ENCODE measurements at places on chromosomes 5 and 9.

DNA sequence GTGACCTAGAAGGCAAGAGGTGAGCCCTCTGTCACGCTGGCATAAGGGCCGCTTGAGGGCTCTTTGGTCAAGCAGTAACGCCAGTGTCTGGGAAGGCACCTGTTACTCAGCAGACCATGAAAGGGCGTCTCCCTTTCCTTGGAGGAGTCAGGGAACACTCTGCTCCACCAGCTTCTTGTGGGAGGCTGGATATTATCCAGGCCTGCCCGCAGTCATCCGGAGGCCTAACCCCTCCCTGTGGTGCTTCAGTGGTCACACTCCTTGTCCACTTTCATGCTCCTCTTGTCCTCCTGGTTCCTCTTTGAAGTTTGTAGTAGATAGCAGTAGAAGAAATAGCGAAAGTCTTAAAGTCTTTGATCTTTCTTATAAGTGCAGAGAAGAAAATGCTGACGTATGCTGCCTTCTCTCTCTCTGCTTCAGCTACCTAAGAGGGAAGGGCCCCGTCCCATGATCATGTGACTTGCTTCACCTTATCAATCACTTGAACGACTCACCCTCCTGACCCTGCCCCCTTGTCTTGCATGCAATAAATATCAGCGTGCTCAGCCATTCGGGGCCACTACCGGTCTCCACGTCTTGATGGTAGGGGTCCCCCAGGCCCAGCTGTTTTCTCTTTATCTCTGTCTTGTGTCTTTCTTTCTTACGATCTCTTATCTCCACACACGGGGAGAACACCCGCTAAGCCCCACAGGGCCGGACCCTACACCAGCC, 16.7 kb upstream of the SCGB3A1 start:
- no peak for DNase-seq

GRCh38 chr5:133354323-133355185, 257.8 kb downstream of the FSTL4 start:
- no peak for DNase-seq

DNA sequence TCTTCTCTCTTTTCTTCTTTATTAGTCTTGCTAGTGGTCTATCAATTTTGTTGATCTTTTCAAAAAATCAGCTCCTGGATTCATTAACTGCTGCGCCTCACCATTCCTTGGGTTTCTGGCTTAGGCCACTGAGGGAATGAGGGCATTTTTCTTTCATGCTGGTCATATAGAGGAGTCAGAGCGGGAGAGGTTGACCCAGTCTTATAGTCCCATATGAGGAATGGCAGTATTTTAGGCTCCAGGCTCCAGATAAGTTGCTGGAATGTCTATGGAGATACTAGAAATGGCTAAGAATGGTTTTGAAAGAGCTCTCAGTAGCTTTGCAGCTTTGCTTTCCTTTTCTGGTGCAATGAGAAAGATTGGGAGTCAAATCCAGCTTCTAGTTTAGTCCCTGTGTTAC, 58.2 kb downstream of the GALNT10 start:
- no peak for DNase-seq

DNA sequence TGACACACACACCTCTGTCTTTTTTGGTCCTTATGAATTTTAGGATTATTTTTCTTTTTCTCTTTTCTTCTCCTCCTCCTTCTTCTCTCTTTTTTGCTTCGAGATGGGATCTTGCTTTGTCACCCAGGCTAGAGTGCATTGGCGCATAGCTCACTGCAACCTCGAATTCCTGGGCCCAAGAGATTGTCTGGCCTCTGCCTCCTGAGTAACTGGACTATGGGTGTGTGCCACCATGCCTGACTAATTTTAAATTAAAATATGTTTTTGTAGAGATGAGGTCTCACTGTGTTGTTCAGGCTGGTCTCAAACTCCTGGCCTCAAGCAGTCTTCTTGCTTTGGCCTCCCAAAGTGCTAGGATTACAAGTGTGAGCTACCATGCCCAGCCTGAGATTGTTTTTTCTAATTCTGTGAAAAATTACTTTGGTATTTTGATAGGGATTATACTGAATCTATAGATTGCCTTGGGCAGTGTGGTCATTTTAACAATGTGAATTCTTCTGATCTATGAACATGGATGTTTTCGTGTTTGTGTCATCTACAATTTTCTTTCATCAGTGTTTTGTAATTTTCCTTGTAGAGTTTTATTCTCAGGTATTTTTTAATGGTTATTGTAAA, 7.7 kb downstream of the AHRR start:
- no peak for DNase-seq

GRCh38 chr5:142537938-142538337, 148.0 kb downstream of the FGF1 start:
- DNase-seq: no peak

DNA sequence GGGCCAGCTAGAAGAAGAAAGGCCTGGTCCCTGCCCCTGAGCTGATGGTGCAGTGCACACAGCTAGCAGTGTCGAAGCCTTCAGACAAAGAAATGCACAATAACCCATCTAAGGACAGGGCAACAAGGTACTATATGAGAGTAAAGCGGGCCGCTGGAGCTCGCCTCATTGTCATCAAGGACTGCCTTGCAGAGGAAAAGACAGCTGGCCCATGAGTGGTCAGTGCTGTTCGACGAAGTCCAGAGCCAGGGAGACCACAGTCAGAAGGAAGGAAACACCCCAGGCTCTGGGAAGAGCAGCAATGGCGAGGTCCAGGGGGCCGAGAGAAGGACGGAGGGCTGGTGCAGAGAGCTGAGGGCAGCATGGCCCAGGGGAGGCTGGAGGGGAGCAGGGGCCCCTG, 17.3 kb downstream of the ATPSCKMT start:
- no peak for DNase-seq

GRCh38 chr9:76451234-76451633, 7.7 kb upstream of the GCNT1 start:
- DNase-seq: no peak

- no peak for DNase-seq
Measured at GRCh38 chr5:168123631-168124528, 167.6 kb upstream of the WWC1 start.

DNA sequence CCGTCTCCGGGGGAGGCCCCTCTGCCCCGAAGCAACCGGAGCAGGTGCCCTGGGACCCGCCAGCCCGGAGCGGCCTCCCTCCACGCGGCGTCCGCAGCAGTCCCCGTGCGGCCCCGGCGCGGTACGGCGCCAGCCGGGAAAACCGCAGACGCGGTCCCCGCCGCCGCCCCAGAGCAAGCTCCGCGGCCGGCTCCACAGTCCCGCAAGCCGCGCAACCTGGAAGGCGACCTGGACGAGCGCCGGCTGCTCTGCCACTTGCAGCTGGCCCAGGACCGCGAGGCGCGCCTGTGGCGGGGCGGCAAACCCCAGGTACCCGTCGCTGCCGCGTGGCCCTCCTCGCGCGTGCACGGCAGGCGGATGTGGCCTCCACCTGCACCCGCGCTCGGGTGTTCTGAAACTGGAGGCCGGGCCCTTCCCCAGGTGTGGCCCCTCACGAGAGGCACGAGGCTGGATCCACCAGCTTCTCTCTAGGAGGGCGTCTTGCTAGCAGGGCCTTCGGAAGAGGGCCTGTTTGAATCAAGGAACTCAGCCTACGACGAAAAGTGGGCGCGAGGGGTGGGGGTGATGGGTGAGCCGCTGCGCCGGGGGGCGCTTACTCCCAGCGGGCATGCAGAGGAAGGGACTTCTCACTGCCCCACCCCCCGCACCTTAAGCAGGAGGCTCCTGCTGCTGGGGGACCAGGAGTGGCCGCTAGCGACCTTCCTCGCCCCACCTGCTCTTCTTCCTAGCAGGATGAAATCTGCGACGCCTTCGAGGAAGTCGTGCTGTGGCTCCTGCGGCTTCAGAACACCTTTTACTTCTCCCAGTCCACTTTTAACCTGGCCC, 602 bp downstream of the CCNI2 start:
- DNase-seq: no peak

GRCh38 chr5:54988817-54989216, 3.4 kb upstream of the ESM1 start:
- DNase-seq: no peak

DNA sequence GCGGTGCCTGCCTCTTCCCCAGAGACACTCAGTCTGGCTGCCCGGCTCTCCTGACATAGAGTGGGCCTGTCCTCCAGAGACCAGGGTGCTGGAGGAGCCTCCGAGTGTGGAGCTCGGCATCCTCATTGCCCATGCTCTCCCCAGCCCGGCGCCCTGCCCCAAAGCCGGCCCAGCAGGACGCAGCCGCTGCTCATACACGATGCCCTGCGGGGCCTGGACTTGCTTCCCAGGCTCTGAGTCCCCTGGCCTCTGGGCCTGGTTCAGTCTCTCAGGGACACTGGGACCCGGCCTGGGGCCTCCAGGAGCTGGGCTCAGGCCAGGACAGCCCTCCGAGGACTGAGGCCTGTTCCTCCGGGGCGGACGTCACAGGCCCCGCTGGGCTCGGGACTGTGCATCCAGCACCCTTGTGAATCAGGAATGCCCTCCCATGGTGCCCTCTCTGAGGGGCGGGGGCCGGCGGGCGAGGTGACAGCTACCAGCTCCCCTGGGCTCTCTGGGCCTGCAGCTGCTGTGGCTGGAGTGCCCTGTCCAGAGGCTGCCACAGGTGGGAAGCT, 23.2 kb downstream of the TPPP start:
- DNase-seq: no peak

DNA sequence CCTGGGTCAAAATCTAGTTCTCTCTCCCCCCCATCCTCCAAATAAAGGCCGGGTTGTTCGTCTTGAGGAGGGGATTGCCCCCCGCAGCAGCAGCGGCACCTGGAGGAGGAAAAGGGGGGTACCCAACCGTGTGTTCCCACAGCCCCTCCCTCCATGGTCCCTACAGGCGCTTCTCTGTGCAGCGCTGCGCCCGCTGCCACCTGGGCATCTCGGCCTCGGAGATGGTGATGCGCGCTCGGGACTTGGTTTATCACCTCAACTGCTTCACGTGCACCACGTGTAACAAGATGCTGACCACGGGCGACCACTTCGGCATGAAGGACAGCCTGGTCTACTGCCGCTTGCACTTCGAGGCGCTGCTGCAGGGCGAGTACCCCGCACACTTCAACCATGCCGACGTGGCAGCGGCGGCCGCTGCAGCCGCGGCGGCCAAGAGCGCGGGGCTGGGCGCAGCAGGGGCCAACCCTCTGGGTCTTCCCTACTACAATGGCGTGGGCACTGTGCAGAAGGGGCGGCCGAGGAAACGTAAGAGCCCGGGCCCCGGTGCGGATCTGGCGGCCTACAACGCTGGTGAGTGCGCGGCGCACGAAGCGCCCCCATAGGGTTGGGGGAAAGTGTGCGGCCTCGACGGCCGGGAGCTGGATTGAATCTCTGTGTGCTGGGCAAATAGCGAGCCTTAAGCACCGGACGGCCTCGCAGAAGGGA, 3.5 kb downstream of the LHX2 start:
- no peak for DNase-seq

DNA sequence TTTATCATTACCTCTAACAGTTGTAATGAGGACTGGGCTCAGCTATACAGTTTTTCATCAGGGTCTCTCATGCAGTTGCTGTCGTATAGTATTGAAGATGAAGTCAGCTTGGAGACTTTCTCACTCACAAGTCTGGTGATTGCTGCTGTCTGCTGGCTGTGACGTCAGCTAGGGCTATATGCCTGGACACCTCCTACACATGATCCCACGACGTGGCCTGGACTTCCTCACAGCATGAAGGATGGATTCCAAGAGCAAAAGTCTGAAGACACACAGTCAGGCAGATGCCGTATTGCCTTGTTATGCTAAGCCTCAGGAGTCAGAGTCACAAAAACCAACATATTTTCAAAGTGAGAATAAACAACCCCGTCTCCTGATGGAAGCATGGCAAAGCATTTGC, 193.3 kb downstream of the LURAP1L start:
- DNase-seq: no peak

DNA sequence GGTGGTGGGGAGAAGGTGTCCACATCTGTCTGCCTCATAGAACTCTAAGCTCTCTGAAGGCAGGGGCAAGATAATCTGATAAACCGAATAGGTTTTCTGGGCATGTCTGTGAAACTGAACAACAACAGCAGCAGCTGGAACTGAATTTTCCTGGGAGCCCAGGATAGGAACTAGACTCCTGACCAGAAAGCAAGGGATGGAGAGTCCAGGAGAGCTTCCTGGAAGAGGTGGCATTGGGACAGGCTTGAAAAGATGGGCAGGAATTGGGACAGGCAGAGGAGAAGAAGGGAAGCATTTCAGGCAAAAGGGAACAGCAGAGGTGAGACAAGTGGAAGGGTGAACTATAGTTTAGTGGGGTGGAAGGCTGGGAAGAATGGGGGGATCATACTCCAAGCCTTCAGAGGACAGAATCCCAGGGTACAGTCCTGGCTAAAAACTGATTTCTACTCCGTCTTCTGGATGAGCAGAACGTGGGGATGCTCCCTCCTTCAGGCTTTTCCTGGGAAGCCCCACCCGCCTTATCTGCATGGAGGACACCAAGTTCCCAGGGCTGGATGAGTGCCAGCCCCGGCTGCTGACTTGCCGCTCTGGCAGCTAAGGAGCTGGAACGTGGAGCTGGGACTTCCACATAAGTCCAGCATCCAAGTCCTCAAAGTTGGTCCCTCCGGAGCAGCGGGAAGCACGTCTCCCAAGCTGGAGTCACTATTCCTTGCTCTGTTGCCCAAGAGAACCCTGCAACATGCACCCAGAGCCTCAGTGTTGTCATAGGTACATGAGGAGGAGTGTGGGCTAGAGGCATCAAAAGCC, 13.9 kb upstream of the KIF12 start:
- no peak for DNase-seq

- DNase-seq: no peak
Measured at GRCh38 chr5:10306114-10306513, 1.6 kb downstream of the CMBL start.
